Effector memory CD8-positive, alpha-beta T cell (primary cell): ENCODE measurements at places on chromosomes 3 and 15.

GRCh38 chr15:77504306-77504705, 83.6 kb downstream of the HMG20A start:
- DNase-seq, result no peak

- no peak for DNase-seq
Measured at GRCh38 chr3:139585820-139586219, 46.3 kb upstream of the RBP1 start.

GRCh38 chr3:69890691-69891090, 108.8 kb upstream of the SAMMSON start:
- no peak for DNase-seq

- DNase-seq, result no peak
Measured at GRCh38 chr3:151895478-151896241, 22.2 kb downstream of the SUCNR1 start.

DNA sequence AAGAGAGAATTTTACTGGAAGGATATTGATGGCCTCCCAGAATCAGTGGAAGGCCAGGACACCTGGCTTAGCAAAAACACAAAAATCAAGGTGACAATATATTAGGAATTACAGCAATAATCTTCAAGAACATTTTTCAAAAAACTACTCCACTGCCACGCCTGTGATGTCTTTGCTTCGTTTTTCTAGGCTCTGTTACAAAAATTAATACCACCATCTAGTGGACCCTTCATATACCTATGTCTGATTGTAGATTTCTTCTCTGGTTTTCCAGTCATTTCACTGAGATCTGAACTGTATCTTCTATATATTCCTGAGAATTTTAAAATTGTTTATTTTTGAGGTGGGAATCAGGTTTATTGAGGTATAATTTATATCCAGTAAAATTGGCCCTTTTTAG, 5.6 kb upstream of the SLC33A1 start:
- no peak for DNase-seq

GRCh38 chr3:13145131-13145825, 72.0 kb upstream of the IQSEC1 start:
- DNase-seq, result no peak
